ENCODE measurements at places on chromosomes 7 and 10.

GRCh38 chr10:100811261-100811660 lies 65.9 kb downstream of the PAX2 start:
- no peak for DNase-seq

GRCh38 chr10:8424555-8425211 lies 370.2 kb downstream of the GATA3 start:
- no peak for DNase-seq

DNA sequence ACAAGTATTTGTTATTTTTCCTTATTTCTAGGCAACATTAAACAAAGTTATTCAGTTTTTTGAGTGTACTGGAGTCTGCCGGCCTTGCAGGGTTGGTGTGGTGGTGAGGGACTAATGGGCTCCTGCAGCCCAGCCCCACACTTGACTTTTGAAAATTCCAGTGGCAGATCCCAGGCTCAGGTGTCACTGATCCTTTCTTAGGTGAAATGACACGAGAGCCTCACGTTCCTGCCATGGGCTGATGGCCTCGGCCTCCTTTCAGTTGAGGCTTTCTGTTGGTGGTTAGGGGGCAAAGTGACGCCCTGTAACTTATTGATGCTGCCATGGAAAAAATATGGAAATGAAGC lies 117.9 kb downstream of the NKX6-2 start:
- DNase-seq, result no peak

- DNase-seq, result no peak
These were observed 130.8 kb downstream of the MDFIC start for GRCh38 chr7:115052706-115053105.

DNA sequence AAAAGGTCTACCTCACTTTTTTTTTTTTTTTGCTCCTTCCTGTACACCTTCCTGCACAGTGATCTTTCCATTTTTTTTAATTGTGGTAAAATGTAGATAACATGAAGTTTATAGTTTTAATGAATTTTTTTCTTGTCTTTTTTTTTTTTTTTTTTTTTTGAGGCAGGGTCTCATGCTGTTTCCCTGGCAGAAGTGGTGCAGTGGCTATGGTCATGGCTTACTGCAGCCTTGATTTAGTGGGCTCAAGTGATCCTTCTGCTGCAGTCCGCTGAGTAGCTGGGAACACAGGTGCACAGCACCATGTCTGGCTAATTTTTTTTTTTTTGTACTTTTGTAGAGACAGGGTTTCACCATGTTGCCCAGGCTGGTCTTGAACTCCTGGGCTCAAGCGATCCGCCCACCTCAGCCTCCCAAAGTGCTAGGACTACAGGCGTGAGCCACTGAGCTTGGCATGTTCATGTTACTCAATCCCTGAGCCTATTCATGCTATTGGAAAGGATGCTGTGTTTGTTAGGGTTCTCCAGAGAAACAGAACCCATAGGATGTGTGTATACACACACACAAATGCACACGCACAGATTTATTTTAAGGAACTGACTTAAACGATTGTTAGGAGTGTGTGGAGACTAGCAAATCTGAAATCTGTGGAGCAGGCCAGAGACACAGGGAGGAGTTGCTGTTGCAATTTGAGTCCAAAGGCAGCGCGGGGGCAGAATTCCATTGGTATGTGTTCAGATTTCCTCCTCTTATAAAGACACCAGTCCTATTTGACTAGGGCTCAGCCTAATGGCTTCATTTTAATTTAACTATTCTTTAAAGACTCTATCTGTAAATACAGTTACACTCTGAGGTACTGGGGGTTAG lies 29.1 kb downstream of the GALNT11 start:
- no peak for DNase-seq
